ENCODE measurements at places on chromosomes 7 and 10.

DNA sequence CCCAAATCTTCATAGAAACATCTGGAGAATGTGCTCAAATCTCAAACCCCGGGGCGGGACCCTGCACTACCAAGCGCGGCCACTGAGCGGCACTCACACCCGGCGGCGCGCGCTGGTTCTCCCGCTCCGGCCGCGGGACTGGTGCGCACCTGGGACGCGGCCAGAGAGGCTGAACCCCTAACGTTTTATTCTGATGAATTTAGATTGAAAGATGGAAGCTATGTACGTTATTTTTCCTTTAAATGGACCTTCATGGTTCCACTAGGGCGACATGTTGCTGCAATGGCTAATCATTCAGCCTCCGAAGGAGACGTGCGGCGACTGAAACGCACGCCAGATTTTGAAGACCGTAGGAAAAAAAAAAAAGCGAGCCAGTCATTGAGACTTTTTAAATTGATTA lies 107.0 kb upstream of the INSIG1 start:
- no peak for DNase-seq

GRCh38 chr7:157439761-157440160 lies 103.0 kb downstream of the DNAJB6 start:
- DNase-seq: no peak

DNA sequence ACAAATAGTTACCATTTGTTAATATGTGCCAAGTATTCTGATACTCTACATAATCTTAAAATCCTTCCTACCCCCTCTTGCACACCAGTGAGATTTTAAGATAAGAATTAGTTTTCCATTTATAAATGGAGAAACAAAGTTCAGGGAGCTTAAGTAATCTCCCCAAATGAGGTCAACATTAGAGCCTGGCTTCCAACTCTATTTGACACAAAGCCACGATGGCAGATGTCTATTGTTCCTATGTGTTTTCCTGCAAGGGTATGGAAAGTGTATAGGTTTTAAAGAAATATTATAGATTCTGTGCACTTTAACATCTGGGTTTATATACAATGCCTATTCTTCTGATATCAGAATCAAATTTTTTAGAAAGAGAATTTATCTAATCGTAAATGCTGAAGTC lies 143.9 kb upstream of the SEMA3C start:
- no peak for DNase-seq

DNA sequence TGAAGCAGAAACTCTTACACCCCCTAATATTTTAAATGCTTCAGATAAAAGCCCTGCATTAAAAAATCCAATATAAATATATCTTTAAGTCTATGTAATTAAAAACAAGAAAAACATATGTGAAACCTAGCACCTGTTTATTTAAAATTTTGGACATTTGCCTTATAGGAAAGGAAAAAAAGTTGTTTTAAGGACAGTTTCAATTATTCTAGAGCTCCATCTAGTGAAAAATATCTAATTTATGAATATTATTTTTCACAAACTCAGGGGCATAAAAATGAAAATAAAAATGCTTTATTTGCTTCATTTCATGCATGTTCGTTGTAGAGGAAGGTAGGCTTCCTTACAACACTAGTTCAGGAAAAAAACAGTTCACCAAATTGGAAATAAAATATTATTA lies 26.1 kb downstream of the ENKUR start:
- DNase-seq: peak; percentile 23

DNA sequence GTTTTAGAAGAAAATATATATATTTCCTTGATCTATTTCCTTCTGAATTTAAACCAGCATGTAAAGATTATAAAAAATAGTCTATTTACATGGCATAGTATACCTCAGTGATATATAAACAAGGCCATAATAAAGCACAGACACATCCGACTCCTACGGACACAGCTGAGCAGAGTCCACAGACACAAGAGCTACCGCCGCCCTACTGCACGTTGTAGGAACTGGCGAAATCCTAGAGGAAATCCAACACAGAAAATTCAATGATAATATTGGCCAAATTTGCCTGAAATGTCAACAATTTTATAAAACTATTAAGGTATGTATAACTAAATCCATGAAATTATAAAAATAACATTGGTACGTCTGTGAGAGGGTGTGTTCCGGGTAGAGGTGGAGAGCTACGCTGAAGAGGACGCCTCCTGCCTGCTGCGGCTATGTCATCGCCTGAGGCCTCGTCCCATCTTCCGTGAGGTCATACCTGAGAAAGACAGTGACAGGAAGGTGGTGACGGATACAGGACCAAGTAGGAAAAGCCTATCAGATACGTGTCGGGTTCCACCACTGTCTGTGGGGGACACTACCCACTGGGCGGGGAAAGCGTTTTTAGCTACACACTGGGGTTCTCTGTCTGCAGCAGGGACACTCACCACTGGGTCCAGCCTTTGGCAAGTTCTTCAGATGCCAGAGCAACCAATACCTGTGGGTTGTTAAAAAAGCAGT lies 29.3 kb upstream of the NCAPG2 start:
- no peak for DNase-seq

DNA sequence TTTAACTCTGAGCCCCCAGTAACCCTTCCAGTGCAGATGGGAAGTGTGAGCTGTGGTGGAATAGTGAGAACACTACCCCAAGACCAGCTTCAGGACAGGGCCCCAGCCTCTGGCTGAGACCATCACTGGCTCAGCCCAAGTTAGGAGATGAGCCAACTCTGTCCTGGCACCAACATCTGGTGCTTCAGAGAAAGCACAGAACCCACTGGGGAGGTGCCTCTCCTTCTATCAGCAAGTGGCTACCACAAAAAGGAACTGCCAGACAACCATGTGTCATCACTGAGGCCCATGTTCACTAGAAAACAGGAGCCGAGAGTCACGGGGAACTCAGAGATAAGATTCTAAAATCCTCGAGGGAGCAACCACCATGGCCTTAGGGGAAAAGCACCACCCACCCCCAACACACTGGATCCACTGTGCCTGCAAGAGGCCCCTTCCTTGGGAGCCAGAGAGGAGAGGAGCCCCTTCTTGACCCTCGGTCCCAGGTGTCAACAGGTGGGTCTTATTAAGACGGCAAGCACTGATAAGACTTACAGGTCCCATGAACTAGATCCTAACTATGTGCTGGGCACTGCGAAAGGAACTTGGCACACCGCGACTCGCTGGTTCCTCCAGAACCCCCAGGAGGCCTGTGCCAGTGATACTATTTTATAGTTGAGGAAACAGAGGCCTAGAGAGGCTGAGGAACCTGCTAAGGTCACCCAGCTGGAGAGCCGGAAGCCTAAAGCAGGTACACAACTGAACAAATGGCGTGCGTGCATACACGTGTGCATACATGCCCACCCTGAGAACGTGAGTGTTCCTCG lies 102.7 kb downstream of the FAM53B start:
- peak; percentile 25 for DNase-seq

- no peak for DNase-seq
Measured at GRCh38 chr10:57884407-57884806, 383.3 kb downstream of the IPMK start.

- DNase-seq: peak; percentile 67
Measured at GRCh38 chr7:31122649-31123058, 70.5 kb downstream of the ADCYAP1R1 start.

- DNase-seq: no peak
Measured at GRCh38 chr7:46386428-46387399, 465.6 kb upstream of the IGFBP3 start.

DNA sequence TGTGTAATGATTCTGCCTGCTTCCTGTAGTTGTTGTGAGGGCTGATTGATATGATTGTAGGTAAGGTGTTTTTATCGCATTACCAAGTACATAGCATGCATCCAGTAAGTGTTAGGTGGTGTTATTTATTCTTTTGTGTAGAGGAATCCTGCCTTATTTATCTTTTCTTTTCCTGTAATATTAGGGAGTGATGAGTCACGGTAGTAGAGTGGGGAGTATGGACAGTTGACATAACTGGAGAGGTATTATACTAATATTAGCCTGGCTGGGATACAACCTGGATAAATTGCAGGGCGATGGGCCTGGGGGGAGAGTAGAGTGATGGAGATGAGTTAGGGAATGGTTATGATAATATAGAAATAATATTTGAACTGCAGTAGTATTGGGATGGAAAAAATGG lies 9.8 kb downstream of the SDK1 start:
- no peak for DNase-seq

DNA sequence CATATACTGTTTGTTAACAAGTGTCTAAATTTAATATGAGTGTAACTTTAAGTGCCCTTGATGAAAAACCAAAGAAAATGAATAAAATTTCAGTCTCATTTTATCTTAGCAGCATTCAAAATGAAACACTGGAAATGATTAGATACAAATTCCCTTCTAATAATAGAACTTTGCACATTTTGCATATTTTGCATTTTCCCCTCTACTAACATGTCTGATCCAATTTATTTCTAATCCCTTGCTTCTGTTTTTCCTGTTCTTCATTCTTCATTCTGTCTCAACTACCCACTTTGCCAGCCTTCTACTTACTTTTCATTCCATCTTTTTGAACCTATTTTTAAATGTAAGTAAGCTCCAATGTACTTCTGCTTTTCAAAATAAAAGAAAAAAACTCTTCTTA lies 42.7 kb upstream of the SEMA3D start:
- no peak for DNase-seq

DNA sequence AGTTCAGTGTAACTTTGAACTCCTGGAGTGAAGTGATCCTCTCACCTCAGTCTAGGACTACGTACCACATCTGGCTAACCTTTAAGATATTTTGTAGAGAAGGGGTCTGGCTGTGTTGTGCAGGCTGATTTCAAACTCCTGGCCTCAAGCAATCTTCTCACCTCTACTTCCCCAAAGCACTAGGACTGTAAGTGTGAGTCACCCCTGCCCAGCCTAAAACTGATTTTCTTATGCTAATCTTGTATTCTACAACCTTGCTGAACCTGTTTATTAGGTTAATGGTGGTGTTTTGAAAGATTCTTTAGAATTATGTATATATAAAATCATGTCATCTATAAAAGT lies 58.0 kb downstream of the LCOR start:
- no peak for DNase-seq

- no peak for DNase-seq
Measured at GRCh38 chr10:57186201-57186600, 825.1 kb upstream of the ZWINT start.

GRCh38 chr10:110792476-110793125 lies 79.1 kb upstream of the PDCD4 start:
- no peak for DNase-seq
